Suprapubic skin (tissue), 4 donors: ENCODE measurements at places on chromosomes 3 and 15.

DNA sequence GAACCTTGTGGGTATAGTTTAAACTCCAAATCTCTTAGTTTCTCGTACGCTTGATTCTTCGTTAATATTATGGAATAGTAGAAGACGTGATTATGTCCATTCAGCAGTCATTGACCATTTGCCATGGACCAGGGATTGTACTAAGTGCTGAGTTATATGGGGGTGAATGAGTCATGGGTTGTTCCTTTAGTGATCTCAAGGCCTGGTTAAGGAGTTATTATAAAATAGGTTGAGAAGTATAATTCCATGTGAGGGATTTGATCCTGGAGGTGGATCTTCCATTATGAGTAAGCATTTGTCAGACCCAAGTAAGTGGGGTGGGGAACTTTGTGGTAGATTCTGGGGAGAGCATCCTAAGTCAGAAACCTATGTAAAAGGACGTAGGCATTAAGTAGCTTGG is 15.4 kb downstream of the NR2C2 start:
- no peak for DNase-seq
- peaks cover 10% of the 10 kb centered on the region for H3K36me3 ChIP-seq
- peaks cover 6% of the 10 kb centered on the region for H3K4me1 ChIP-seq
- H3K4me3 ChIP-seq = no peak overlapping the region

DNA sequence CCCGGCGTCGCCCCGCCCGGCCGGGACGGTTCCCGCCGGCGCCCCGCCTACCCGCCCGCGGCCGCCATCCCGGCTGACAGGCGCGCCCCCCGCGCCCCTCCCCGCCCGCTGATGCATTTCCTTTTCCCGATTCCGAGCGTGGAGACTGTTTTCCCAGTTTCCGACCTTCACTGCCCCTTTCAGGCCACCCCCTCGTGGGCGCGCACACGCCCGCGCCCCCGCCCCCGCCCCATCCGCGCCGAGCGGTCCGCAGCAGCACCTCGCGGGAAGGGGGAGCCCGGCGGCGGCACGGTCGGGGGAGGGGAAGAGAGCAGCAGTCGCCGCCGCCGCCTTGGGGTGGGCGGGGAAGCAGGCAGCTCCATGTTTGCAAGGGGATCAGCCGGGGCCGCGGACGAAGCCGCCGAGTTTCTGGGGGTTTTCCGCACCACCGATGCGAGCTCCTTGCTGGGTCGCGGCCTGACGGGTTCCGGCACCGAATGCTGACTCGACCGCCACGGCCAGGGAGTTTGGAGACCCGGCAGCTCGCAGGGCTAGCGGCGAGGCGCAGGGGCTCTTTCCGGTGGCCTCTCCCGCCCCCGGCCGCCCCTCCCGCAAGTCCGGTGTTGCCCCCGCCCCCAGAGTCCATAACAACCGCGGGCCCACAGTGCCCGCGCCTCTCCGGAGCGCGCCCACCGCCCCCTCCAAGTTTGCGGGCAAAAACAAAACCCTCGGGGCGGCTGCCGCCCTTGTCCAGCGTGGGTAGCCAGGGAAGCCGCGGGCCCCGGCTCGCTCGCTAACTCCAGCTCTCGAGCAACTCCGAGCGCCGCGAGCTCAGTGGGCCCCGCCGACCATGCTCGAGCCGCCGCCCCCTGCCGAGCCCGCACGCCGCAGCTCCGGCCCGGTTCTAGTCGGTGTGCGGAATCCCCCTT is 3.2 kb upstream of the SIN3A start:
- DNase-seq = peak; percentile 87
- peak overlapping the region; percentile 89 for H3K4me3 ChIP-seq
- no peaks in the 10 kb centered on the region for H3K27me3 ChIP-seq
- no peaks in the 10 kb centered on the region for H3K36me3 ChIP-seq
- peaks cover 35% of the 10 kb centered on the region for H3K4me1 ChIP-seq
- H3K27ac ChIP-seq = peak overlapping the region; percentile 97

DNA sequence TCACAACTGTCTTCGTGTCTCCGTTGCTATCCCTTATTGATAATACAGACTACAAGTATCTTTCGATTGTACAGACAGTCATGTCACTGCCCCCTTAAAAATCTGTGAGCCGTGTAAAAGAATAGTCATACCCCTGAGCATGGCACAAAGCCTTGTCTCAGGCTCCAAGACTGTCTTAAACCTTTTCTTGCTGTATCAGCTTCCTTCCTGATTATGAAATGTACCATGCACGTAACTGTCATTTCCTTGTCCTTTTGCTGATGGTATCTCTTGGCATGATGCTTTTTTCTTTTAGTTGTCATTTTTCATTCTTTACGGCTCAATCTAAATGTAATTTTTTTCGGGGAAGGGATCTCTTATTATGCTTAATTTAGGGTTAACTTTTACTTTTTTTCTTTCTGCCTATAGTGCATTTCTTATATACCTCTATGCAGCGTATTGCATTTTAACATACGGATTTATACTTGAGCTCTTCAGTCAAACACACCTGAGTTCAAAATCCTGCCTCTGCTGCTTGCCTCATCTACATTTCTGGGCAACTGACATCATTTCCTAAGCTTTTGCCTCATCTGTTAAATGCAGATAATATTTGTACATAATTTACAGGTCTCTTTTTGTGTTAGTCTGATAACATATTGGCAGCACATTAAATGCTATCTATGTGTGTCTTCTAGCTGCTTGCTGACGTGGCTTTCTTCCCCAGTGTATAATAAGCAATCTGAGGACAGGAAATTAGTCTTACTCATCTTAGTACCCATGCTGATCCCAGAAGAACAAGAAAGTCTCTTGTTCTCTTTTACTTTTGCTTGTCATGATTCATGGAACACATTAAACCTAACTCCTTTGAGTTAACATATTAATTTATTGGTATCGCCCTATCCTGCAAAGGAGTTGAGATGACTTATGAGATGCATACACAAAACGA is 57.3 kb downstream of the ROBO2 start:
- H3K4me3 ChIP-seq = no peak overlapping the region
- DNase-seq = no peak
- no peaks in the 10 kb centered on the region for H3K36me3 ChIP-seq
- H3K27ac ChIP-seq = no peak overlapping the region

DNA sequence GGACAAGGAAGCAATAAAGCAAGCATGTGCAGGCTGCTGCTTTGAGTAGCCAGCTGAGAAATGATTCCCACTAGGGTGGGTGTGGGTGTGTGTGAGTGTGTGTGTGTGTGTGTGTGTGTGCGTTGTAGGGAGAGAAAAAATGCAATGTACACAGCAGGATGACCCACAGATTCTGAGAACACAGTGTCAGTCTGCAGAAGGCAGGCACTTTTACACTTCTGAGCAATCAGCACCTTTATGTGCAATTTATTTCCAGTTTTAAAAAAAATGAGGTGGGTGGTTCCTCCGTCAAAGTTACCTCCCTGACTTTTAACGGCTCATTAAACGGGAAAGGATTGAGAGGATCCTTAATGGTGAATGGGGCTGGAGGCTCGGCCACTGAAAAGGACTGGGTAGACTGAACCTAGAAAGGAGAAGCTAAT is 38.5 kb upstream of the LIPC start:
- no peak overlapping the region for H3K4me3 ChIP-seq
- H3K27me3 ChIP-seq = no peaks in the 10 kb centered on the region
- no peak for DNase-seq
- no peak overlapping the region for H3K27ac ChIP-seq

GRCh38 chr15:100078511-100079220 is 263.1 kb downstream of the ADAMTS17 start:
- no peak for DNase-seq
- no peaks in the 10 kb centered on the region for H3K27me3 ChIP-seq
- no peak overlapping the region for H3K4me3 ChIP-seq
- H3K27ac ChIP-seq = no peak overlapping the region
